Stimulated activated CD8-positive, alpha-beta memory T cell treated with anti-CD3 and anti-CD28 coated beads, Interleukin-15, amount 100 ng/mL, for 1 hour (primary cell): ENCODE measurements at places on chromosomes 2 and 18.

- DNase-seq: no peak
These were observed 16.0 kb upstream of the ZNF532 start for GRCh38 chr18:58848685-58849084.

- no peak for DNase-seq
These were observed 76.3 kb downstream of the SOWAHC start for GRCh38 chr2:109690457-109690821.

- no peak for DNase-seq
These were observed 1651.8 kb downstream of the DPP10 start for GRCh38 chr2:116094196-116094595.

DNA sequence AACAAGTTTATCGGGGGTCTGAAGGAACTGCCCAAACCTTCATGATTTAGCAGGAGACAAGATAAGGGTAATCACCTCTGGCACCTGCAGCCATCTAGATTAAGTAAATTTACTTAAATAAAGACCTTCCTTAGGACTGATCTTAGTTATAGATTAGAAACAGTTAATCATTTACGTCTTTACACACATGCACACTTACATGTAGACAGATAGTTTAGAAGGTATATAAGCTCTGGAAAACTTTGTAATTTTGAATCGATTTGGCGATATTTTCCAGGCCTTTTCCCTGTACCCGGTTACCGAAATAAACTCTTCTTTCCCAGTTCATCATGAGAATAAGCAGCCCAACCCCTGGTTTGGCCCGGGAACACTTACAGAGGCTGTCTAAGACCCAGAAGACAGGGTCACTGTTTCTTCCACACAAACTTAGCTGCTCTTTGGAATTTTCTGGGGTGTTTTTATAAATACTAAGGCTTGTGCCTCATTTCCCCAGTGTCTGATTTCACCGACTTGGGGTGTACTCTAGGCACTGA, 560 bp upstream of the SKA1 start:
- DNase-seq: no peak

DNA sequence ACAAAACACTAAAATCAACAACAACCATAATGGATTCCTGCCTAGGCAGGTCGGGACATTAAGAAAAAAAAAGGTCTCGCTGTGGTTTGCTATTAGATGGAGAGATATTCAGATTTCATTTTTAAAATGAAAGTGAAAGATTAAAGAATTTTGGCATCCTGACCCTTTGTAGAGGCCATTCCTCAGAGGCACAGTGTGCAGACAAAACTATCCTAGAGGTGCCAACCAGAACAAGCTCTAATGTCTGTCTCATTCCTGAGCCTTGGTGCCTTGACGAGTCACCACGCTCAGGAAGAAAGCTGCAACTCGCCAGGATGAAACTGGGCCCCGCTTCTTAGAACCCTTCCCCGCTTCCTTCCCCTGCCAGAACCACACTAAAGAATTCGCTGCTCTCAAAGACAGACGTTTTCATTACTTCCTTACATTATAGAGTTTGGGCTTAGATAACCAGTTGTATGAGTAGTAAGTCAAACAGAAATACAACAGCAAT, 156.0 kb downstream of the TGIF1 start:
- no peak for DNase-seq

- no peak for DNase-seq
These were observed 158.3 kb upstream of the NDUFV2 start for GRCh38 chr18:8943900-8944870.

DNA sequence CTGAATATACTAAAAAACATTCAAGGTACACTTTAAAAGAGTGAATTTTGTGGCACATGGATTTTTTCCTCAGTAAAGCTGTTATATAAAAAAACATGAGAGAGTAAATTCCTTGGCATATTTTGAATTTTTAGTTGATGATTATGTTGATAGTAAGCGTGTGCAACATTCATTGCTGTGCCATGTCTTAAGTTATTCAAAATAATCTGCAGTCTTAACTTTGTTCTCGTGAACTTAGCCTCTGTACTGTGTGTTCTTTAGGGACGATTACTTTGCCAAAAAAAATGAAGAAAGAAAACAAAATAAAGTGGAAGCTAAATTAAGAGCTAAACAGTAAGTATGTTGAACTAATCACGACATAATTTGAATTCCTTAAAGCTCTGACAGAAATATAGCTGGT, 9.6 kb downstream of the SSB start:
- DNase-seq: no peak

DNA sequence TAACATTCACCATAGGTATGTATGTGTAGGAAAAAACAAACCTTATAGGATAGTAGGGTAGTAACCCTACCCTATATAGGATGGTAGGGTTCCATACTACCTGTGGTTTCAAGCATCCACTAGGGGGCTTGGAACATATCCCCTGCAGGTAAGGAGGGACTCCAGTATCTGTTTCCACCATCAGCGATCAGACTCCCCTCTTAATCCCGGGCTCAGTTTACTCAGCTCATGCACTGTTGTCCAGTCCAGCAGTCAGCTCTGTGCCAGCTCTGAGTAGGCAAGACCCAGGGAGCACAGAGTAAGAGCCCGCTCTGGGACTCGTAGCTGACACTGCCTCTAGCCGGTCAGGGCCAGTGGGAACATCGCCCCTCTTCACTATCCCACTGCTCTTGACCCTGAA, 61.7 kb downstream of the MEX3C start:
- DNase-seq: no peak

DNA sequence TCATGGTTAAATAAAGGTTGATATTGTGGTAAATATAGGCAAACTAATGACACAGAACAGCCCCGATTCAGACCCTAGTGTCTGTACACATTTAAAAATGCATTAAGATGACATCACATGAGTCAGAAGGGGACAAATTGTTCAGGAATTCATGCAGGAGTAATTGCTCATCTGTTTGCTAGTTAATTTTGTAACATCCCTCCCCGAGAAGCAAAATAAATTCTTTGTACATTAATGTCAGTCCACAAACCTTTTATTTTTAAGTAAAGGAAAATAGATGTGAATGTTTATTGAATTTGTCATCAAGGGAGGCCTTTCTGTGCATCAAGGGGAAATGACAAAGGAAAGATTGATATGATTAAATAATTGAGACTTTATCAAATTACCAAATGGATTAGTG, 69.9 kb downstream of the SH3BP4 start:
- DNase-seq: no peak

DNA sequence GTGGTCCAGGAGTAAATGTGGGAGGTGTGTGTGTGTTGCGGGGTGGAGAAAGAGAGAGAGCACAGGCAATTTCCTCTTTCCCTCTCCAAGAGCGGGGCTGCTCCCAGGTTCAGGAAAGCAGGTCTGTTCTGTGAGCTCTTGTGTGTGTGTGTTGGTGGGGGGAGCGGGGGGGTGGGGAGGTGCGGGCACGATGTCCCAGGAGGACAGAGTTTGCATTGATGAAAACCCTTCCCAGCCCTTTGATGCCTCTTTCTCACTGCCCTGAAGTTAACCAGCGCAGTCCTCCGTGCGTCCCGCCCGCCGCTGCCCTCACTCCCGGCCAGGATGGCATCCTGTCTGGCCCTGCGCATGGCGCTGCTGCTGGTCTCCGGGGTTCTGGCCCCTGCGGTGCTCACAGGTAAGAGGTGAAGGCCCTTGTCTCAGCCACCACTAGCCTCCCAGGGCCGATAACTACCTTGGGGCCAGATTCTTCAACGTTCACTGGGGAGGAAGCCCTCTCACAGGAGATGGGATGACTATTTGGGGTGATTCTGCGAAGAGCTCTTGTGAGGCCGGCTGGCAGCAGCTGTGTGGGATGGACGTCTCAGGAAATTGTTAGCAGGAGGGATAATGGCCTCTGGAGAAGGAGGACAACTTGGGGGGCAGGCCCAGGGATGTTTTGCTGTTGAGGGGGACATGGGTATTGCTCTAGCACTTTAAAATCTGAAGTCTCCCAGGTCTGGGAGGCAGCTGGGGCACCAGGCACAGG, at the start of gene SNORC:
Gene SNORC (plus strand): TSS at position 247 of the 748 bp plus-strand sequence. CDS start 78 bp downstream, at position 325.
- DNase-seq: no peak

- no peak for DNase-seq
These were observed 252.8 kb downstream of the LDLRAD4 start for GRCh38 chr18:13471198-13471845.
